ENCODE measurements at places on chromosomes 5 and 9.

GRCh38 chr5:37825334-37825915 lies 14.4 kb downstream of the GDNF start:
- DNase-seq = no peak

DNA sequence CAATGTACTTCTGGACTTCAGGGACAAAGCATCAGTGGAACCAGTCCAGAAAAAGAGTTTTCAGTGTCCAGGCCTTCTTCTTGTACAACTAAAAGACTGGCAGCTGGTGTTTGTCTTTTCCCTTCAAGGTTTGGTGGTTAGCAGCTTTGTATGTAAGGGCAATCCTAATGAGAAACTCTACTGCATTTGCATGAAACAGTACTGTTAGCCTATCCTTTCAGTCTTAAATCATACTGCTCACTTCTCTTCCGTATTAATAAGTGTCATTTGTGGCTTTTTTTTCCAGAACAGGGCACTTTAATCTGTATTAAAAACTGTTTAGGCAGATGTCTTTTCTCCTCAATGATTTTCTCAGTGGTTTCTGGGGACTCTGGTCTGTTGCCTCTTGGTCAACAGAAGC lies 48.9 kb downstream of the FAM174A start:
- no peak for DNase-seq

DNA sequence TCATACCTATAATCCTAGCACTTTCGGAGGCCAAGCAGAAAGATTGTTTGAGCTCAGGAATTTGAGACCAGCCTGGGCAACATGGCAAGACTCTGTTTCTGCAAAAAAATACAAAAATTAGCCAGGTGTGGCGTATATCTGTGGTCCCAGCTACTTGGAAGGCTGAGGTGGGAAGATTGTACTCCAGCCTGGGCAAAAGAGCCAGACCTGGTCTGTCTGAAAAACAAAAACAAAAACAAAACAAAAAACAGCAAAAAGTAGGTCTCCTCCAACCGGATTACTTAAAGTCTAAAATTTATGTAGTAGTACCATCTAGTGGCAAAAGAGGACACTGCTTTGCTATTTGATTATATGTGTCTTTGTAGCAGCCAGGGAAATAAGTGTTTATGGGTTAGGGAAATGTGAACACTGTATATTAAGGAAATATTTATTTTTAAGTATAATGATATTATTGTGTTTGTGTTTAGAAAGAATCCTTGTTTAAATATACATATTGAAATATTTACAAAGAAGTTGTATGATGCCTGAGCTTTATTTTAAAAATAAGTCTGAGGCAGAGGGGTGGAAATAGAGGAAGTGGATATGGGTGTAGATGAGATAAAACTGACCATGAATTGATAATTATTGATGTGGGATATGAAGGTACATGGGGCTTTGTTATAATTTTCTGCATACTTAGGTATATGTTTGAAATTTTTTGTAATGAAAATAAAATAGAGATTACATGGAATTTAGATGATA lies 20.0 kb downstream of the APC start:
- DNase-seq = no peak

GRCh38 chr5:135269199-135269598 lies 129.8 kb downstream of the MACROH2A1 start:
- no peak for DNase-seq

GRCh38 chr5:131693894-131694293 lies 58.9 kb upstream of the RAPGEF6 start:
- DNase-seq = no peak

DNA sequence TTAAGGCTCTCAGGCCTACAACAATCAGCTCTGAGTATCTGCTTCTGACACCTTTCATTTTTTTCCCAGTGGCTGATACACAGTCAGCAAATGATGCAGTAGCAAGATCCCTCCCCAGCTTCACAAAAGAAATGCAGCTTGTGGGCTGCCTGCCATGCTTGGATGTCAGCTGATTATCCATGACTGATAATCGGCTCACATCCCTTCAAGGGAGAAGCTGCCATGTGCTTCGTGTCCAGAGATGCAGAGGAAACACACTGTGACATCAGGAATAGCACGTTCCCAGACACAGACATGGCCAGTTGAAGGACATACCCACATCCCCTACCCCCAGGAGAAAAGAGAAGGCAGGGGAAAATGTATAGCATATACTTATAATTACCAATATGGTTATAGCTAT lies 27.9 kb downstream of the TMEM215 start:
- DNase-seq = no peak

DNA sequence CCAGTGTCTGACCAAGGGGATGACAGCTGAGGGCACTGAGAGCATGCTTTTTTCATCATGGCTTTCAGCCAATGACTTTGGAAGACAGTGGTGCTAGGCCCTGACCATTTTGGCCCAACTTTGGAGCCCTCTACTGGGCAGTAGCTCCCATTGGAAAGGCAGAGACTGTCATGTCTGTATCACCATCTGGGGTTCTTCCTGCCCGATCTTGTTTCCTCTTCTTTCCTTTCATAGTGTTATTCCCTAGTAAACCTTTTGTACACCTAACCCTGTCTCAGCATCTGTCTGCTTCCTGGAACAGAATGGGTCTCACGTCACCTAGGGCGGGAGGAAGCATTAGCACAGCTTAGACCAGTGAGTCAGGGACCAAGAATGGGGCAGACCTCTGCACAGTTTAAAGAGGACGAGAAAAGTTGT lies 97.4 kb upstream of the MAST4 start:
- peak; percentile 38 for DNase-seq

- DNase-seq = no peak
Observed at GRCh38 chr5:62256161-62257019, 49.6 kb upstream of the KIF2A start.

- DNase-seq = no peak
Observed at GRCh38 chr5:102889033-102889432, 133.9 kb downstream of the PAM start.

DNA sequence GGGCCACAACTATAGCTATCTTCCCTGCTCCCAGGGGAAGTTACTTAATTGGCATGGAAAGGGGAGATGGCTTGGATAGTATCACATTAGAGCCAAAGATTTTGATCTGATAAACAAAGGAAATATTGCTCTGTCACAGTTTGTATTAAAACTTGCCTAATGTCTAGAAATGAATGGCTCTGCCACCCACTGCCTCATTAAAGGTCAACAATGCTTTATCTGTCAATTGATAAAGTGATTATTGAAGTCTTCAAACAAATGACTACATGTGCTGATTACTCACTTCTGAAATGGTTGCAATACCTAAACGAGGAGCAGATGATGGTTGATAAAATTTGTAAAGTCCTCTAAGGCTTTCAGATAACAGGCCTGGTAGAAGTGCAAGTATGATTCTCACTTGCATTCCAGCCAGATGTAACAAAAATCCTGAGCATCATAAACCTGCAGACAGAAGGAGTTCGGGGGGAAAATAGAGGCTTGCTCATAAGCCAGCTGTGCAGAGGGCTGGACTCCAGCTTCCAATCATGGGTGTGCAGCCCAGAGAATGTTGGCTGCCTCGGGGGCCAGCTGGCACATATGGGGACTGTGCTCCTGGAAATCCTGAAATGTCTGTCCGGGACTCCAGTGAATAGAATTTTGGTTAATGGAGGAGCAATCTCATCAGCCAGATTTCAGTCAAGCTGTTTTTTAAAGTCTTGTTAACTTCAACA lies 200.5 kb upstream of the SLC27A6 start:
- DNase-seq = no peak

DNA sequence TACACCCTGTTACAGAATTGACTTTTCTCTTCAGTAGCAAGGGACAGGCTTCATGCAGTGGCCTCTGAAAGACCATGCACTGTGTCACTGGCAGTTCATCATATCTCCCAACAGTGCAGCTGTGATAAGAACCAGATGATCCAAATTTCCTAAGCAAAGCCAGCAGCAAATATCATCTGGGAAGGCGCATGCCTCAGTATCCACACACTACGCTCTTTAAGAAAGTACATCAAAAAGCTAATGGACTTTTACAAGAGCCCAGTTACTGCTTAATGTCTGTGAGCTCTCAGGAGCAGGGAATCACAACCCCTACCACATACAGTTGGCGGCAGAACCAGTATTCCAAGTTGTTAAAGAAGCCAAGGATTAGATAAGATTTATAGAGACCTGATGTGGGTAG lies 25.1 kb downstream of the ADAMTSL1 start:
- no peak for DNase-seq

DNA sequence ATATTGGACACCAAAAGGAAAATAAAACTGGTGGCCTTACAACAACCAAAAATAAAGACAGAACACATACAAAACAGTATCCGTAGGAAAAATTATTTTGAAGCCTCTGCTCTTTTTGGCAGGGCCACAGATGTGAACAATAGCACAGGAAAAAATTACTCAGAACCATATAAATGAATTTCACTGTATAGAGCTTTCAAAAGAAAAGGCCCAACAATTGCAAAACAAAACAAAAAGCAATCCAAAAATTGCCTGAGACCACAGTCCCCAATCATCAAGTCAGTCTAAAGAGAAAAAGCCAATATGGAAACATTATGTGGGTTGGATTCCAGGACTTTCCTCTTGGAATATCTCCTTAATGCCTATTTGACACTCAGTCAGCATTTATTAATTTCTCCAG lies 243.8 kb downstream of the CEMIP2 start:
- DNase-seq = no peak

GRCh38 chr9:68429631-68430030 lies 73.2 kb downstream of the PGM5 start:
- no peak for DNase-seq

DNA sequence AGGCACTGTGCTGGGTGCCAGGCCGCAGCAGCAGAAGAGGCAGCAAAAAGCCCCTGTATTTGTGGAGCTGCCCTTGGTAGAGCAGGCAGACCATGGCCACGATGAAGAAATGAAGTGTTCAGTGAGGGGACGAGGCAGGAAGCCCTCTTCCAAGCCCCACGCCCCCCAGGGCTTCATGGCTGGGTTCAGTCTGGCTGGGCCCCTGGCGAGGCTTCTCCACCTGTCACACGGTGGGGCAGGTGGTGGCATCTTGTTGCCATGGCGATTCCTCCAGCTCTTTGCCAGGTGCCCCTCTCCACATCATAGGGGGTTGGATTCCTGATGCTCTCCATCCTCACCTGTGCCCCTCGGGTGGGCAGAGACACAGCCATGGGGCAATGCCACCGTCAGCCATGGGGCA lies 21.5 kb downstream of the ADGRD2 start:
- DNase-seq = no peak

- DNase-seq = no peak
Observed at GRCh38 chr9:91814201-91814600, 135.8 kb downstream of the ROR2 start.

GRCh38 chr5:112640546-112640945 lies 97.1 kb upstream of the APC start:
- no peak for DNase-seq

DNA sequence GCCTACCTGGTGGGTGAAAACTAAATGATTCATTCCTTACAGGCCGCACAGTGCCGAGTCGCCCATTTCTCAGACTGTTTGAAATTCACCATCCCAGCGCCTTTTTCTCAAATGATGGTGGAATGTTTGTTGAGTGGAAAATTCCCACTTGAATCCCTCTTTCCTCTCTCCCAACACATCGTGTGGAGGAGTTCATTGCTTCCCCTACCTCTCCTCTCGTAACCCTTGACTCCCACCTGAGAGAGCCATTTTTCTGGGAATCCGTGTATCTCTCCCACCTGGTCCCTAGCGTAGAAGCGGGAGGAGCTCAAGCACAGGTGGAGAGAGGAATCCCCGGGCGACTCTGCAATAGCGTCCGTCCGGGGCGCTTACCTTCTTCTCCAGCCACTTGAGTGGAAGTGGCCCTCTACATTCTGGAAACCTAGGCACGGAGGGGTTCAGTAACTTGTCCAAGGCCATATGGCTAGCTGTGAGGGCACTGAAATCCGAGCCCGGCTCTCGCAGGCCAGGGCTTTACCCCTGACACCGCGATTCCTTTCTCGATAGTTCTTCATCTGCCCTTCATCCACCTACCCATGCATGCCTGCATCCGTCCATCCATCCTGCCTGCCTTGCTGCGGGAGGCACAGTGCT lies 683 bp downstream of the OSMR start:
- no peak for DNase-seq

- no peak for DNase-seq
Observed at GRCh38 chr5:6338135-6338534, 40.2 kb downstream of the MED10 start.

DNA sequence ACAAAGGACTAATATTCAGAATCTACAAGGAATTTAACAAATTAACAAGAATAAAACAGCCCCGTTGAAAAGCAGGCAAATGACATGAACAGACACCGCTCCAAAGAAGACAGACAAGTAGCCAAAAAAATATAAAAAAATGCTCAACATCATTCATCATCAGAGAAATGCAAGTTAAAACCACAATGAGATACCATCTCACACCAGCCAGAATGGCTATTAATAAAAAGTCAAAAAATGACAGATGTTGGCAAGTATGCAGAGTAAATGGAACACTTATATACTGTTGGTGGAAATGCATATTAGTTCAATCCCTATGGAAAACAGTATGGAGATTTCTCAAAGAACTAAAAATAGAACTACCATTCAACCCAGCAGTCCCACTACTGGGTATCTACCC lies 302.7 kb upstream of the RGMB start:
- DNase-seq = peak; percentile 4

DNA sequence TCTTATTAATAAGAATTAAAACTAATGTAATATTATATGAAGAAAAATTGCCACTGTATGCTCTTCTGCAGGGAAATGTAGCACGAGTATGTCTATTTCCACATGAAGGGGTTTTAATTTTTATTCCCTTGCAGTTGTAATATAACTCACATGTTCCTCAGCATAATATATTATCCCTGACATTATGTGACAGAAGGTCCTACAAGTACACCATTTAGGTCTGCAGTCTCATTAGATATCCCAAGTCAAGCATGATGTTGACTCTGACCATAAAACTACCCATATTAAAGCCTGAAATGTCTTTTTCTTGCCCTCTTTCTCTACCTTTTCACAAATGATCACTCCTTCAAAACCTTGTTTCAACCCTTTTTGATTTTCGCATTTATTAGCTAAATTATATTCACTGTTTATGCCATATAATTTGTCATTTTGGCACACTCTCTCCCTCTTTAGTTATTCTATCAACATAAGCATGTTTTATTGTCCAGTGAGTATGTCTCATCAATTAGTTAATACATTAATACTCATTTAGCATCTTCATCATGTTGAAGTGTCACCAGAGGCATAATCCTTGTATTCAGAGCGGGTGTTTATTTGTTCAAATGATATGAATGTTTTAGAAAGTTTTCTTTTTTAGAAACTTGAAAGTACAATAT lies 532.8 kb downstream of the MAT2B start:
- DNase-seq = no peak

- no peak for DNase-seq
Observed at GRCh38 chr5:138334867-138335447, 3.1 kb upstream of the FAM53C start.

GRCh38 chr5:9350301-9350797 lies 195.5 kb downstream of the SEMA5A start:
- peak; percentile 73 for DNase-seq

GRCh38 chr5:5313101-5313635 lies 109.3 kb upstream of the ICE1 start:
- no peak for DNase-seq

- no peak for DNase-seq
Observed at GRCh38 chr9:5575000-5575399, 53.9 kb upstream of the RIC1 start.

GRCh38 chr9:91412941-91413340 lies 10.7 kb downstream of the NFIL3 start:
- DNase-seq = no peak

GRCh38 chr5:53552561-53552960 lies 7.9 kb upstream of the NDUFS4 start:
- DNase-seq = no peak

Measured in HS-27A (cell line).